ENCODE measurements at places on chromosomes 16 and 17.

GRCh38 chr16:69107316-69107962 lies 2.0 kb downstream of the HAS3 start:
- DNase-seq, result no peak

- no peak for DNase-seq
These were observed 29.2 kb downstream of the CDIP1 start for GRCh38 chr16:4509420-4509819.

DNA sequence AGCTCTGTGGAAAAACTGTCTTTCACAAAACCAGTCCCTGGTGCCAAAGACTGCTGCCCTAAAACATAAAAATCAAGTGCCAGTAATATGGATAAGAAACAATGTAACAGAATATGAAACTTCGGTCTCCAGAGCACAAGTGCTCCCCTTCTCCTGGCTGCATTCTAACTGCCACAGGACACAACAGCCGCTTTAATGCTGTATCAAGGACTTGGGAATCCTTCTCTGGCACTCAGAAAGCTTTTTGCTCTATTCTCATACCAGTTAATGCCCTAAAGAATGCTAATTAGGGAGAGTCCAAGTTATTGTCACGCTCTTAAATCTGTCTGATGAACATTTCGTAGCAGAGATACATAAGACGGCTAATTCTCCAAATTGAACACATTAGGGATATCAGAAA lies 90.9 kb downstream of the PARN start:
- DNase-seq, result no peak

DNA sequence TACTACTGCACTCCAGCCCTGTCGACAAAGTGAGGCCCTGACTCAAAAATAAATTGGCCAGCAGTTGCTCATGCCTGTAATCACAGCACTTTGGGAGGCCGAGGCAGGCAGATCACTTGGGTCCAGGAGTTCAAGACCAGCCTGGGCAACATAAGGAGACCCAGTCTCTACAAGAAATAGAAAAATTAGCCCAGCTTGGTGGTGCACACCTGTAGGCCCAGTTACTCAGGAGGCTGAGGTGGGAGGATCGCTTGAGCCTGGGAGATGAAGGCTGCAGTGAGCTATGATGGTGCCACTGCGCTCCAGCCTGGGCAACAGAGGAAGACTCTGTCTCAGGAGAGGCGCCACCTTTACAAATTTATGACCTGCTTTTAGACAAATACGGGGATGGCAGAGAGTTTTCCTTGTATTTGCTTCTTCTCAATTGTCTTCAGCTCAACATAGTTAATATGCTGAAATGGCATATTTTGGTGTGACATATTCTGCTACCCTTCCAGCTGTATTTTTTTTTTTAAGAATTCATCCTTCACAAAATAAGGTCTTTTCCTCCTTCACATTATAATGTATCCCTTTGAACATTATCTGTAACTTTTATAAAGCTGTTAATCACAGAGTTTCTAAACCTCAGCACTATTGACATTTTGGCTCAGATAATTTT lies 21.1 kb upstream of the YPEL2 start:
- DNase-seq, result no peak

DNA sequence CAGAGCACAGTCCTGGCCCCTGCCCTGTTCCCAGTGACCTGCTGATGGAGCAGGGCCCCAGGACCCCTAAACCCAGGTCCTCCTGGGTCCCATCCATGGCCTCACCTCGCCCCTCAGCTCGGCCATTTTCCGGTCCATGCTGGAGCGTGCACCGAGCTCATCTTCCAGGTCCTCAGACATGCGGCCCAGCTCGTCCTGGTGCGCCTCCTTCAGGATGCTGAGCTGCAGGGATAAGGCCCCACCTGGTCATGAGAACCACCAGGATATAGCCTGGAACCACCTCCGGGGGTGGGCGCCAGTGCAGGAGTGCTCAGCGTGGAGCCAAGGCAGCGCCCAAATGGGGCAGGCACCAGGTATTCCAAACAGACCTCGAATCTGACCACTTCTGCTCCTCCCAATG lies 17.9 kb downstream of the CCDC102A start:
- DNase-seq, result no peak

GRCh38 chr17:79803997-79804855 lies 7.3 kb upstream of the CBX8 start:
- peak; percentile 86 for DNase-seq

DNA sequence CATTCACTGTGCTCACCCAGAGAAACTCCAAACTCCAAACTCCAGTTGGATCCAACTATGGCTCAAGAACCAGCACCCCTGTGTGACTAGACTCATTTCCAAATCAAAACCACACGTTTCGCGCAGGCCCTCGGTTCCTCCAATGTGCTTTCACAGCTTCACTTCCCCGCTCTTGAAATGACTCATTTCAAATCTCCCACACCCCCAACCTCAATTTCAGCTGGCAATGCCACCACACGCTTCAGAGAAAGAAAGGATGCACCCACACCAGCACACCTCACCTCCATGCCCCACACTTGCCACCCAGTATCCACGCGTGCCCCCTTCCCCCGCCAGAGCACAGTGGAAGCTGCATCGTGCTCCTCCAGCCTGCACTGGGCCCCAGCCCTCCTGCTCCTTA lies 9.0 kb downstream of the TMEM92 start:
- DNase-seq, result no peak

DNA sequence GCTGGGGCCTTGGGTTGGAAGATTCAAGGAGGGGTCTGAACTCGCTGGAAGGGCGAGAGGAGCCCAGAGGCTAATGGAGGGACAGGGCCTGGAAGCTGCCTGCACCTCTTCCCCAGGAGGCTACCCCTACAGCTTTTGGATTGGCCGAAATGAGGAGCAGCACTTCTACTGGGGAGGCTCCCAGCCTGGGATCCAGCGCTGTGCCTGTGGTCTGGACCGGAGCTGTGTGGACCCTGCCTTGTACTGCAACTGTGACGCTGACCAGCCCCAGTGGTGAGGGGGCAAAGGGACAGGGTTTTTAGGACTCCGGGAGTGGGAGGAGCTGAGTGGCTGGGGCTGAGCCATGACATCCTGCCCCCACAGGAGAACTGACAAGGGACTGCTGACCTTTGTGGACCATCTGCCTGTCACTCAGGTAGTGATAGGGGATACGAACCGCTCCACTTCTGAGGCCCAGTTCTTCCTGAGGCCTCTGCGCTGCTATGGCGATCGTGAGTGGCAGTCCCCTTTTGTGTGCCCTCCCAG lies 8.8 kb downstream of the CNTNAP1 start:
- DNase-seq, result no peak

- no peak for DNase-seq
These were observed 95.4 kb upstream of the TNRC6C start for GRCh38 chr17:77862890-77863813.

DNA sequence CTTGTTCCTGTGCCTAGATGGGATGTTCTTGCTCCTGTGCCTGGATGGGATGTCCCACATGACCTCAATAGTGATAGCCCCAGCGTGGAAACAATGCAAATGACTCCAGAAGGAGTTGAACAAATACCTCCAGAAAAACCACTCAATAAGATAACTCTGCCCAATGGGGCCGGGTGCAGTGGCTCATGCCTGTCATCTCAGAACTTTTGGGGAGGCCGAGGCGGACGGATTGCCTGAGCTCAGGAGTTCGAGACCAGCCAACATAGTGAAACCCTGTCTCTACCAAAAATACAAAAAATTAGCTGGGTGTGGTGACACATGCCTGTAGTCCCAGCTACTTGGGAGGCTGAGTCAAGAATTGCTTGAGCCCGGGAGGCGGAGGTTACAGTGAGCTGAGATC lies 15.2 kb upstream of the LITAF start:
- DNase-seq, result no peak

GRCh38 chr17:67716405-67716798 lies 1.3 kb upstream of the NOL11 start:
- DNase-seq, result no peak

DNA sequence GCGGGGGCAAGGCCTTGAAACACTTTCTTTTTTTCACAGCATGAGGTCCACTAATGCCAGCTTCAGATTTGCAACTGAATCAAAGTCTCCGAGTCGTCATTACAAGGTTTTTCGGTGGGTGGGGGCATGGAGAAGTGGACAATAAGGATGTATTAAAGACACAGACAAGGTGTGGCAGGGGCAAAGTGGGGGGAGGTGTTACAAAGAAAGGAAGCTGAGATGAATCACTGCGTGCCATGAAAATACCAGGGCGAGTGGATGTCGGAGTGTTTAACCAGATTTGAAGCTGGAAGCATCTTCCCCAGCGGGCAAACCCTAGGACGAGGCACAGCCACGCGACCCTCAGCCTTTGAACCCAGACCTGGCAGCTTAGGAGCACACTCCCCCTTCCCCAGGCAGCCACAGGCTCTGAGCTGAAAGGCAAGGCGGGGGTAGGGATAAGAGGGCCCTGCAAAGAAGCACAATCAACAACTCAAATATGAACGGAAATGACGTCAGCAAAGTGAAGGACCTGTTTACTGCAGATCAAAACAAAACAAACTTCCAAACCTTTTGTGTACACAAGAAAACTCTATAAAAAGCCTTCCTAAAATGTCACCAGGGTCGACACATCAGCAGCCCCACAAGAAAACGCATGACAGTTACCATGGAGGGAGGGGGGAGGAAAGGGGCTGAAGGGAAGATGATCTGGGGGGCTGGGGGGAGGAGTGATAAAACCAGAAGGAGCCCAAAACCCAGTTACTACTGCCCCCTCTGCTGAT lies 5.6 kb upstream of the ZFHX3 start:
- no peak for DNase-seq

GRCh38 chr17:69898601-69899000 lies 176.4 kb upstream of the KCNJ16 start:
- DNase-seq, result no peak

DNA sequence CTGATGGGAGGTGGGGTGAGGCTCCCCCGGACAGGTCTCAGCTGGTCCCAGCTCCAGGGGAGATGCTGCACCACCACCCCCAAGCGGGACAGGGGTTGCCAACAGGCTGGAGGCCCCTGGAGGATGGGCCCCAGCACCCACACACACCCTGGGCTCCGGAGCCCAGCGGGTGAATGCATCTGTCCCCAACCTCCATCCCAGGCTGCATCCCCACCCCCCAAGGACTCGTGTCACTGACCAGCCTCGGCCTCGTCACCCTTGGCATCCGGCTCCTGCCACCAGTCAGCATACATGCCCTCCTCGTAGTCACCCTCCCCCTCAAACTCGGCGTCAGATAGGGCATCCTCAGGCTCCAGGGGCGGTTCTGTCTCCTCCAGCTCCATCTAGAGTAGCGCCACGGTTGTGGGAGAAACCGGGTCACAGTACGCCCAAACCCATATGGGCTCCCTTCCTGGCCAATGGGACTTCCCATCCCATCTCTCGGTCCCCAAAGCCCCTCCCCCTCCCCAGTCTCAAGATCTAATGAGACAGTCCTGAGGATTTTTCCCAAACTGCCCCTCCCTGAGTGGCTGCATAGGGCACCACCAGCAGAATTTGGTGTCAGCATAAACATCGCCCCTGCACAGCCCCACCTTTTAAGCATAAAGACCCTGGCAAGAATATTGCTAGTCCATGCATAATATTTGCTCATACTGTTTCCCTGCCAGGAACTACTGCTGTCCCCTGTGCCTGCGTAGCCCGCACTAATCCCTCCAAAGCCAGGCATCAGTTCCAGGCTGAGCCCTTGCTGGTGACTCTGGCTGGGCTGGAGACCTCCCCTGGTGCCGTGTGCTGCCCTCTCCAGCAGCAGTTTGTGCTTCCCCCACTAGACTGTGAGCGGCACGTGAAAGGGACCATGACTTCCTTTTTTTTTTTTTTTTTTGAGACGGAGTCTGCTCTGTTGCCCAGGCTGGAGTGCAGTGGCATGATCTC lies 8.4 kb downstream of the P3H4 start:
- DNase-seq, result peak; percentile 68

- DNase-seq, result no peak
These were observed 108.8 kb upstream of the HLF start for GRCh38 chr17:55155856-55156560.

DNA sequence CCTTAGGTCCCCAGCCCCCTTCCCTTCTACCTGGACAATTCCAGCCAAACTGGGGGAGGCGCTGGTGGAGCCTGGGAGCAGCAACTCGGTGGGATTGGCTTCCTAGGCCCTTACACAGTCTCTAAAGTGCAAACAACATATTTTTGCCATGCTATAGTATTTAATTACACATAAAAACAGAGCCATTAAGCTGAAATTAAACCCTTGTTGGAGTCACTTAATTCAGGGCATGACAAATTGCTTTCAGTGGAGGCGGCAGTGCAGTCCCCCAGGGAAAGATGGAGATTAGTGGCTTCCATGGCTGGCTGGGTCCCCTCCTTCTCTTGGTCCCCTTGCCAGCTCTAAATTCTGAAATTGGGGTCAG lies 17.3 kb downstream of the IGFBP4 start:
- no peak for DNase-seq

DNA sequence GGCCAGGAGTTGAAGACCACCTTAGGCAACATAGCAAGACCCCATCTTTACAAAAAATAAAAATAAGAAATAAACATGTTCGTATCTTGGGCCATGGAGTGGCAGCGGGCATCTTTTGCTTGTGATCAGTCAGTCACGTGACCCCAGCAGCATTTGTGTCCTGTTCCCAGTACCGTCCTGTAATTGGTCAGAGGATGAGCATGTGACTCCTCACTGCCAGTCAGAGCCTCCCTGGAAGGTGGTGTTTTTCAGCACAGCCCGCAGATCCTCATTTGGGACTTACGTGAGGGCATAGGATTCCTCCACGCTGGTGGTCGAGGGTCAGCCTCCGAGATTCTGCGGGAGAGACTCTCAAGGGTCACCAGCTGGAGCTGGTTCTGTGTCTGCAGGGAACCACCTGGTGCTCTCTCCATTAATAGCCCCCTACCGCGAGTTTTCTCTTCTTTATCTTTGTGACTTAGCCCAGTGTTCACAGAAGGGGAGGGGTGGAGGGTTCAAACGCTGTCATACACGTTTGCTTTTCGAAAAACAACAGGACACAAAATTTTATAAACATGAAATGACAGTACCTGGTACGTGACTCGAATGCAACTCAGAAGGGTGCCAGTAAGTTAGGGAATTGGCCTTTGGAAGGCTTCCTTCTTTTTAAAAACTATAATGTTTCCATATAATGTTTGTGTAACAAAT lies 17.2 kb downstream of the MRC2 start:
- no peak for DNase-seq

DNA sequence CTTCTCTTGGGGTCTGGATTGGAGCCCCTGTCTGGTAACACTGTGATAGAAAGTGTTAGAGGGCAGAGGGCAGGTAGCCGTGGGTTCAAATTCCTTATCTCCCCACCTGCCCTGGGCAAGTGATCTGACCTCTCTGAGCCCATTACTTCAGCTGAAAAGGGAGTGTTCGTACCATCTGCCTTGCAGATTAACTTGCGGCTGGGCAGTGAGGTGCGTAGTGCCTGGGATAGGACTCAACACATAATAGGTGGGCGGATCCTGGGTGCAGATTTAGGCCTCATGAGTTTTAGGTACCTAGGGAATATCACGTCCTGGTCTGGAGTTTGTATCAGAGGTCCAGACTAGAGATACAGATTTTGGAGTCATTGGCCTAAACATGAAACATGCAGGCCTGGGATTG lies 329.6 kb downstream of the CPPED1 start:
- no peak for DNase-seq

GRCh38 chr16:57723170-57723569 lies 12.4 kb upstream of the KATNB1 start:
- no peak for DNase-seq

GRCh38 chr17:76631821-76632565 lies 11.6 kb downstream of the ST6GALNAC1 start:
- DNase-seq, result no peak

GRCh38 chr17:67434061-67434525 lies 57.0 kb downstream of the PITPNC1 start:
- no peak for DNase-seq

- no peak for DNase-seq
These were observed 60.0 kb downstream of the HSD17B2 start for GRCh38 chr16:82094942-82095540.

GRCh38 chr17:32523827-32524552 lies 37.2 kb downstream of the CDK5R1 start:
- peak; percentile 83 for DNase-seq

All from B cell (primary cell).